ENCODE measurements at places on chromosomes 7 and 10.

GRCh38 chr10:96902117-96902516, 70.0 kb downstream of the LCOR start:
- DNase-seq: no peak

DNA sequence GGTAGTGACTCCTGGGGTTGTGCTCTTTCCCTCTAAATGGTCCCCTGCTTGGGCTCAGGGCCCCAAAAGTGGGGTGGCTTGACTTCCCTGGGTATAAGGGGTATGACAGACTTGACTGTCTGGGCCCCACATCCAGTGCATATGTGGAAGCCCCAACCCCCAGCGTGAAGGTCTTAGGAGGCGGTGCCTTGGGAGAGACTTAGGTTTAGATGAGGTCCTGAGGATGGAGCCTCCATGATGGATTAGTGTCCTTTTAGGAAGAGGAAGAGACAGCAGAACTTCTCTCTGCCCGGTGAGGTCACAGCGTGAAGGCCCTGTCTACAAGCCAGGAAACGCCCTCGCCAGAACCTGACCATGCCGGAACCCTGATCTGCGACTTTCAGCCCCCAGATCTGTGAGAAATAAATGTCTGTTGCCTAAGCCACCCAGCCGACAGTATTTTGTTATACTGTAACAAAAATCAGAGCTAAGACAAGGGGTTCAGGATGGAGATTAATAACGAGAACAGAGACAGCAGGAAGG, 23.8 kb downstream of the PODXL start:
- no peak for DNase-seq

GRCh38 chr10:109616359-109616980, 306.8 kb downstream of the XPNPEP1 start:
- no peak for DNase-seq

GRCh38 chr10:50851884-50852671, 33.3 kb downstream of the A1CF start:
- no peak for DNase-seq

DNA sequence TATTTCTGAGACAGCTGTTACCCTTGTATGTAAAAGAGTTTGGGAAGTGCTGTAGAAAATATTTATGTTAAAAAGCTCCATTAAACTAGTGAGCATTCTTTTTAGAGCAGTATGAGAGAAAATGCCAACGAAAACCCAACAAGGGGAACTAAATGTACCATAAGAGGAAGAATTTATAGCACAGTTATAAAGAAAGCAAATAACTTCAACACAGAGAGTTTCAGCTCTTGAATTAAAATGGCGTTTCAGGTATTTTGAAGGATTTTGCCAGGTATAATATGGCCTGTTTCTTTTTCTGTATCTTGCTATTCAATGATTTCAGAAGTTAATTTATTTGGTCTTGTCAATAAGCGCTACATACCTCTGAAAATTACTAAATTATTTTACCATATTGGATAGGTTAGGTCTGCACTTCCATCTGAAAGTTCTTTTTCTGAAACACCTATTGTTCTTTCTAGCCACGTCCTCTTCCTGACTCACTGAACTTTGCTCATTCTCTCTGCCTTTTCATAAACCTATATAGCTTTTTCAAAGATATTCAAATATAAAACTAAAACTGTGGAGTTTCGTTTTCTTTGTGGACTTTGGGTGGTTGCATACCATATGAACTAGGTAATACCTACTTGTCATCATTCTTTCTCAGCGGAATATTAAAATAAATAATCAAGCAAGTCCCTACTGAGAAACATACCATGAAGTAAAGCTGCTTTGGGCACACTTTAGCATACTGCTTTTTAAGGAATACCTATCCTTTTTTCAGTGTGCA, 136.1 kb downstream of the SEMA3A start:
- peak; percentile 80 for DNase-seq

GRCh38 chr10:865257-865656, 66.2 kb downstream of the LARP4B start:
- no peak for DNase-seq

GRCh38 chr10:132030898-132031463, 34.8 kb upstream of the JAKMIP3 start:
- DNase-seq: no peak

DNA sequence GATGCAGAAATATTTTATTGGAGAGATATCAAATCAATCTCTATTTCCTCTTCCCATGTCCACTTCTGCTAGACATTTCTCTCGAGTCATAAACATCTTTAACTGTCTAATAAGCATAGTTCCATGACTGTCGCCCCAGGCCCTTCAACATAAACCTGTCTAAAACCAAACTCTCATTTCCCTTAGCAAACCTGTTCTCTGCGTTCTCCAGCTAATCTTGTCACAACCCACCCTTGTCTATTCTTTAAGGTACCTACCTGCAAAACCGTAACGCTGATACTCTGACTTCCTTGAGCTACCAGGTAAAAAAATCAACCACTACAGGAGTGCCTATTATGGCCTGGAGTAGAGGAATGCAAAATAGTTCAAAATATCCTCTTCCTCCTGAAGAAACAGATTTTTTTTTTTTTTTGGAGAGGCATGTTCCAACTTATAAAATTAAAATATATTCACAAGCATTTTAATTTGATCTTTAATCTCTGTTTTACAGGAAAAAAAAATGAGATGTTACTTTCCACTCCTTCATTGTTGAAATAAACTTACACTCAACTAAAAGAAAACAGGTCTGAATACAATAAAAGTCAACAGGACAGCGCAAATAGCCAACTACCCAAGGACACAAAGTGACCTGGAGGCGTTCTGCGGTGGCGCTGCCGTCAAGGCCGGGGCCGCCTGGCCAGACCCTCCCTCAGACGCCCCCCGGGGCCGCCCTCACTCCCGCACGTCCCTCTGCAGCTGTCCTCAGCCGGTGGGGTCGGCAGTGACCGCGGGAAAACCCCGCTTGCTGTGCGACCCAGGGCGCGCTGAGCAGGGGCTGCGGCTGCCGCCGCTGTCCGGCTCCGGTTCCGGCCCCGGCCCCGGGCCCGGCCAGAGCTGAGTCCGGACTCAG, 765 bp downstream of the SLC25A40 start:
- DNase-seq: no peak

GRCh38 chr7:111439977-111440376, 122.3 kb downstream of the IMMP2L start:
- DNase-seq: peak; percentile 21

DNA sequence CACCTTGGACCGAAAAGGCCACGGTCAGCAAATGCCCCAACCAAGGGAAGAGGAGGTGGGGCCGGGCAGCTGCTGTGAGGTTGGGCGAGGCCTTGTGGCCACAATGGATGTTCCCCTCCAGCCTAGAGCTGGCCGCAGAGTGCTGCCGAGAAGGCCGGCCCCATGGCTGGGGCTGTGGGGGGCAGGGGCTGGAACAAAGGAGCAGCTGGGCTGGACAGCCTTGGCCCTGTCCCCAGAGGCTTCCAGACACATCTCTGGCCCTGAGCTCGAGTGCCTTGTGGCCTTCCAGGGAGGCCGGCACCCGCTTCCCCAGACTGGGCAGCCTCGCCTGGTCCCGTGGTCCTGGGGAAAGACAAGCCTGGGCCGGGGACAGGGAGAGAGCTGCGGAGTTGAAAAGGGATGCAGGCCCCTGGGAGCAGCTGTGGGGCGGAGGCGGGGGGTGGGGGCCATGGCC, 88.0 kb downstream of the PDGFA start:
- no peak for DNase-seq

- DNase-seq: no peak
Observed at GRCh38 chr10:29869593-29869992, 189.8 kb downstream of the JCAD start.

GRCh38 chr7:50739744-50740435, 42.8 kb downstream of the GRB10 start:
- DNase-seq: no peak

- DNase-seq: no peak
Observed at GRCh38 chr10:44389150-44389549, 4.3 kb upstream of the CXCL12 start.

DNA sequence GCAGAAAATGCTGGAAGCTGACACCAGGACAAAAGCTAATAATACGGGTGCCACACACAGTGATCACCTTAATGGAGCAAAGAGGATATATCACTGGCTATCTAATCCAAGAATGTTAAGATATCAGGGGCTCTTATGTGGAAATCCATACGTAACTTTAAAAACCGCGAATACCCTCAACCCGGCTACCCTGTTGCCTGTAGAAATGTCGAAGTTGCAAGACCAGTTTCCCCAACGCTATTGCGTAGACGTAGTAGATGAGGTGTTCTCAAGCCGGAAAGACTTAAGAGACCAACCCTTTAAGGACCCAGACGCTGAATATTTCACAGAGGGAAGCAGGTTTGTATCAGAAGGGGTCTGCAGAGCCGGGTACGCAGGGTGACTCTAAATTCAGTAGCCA, 7.9 kb upstream of the CYREN start:
- no peak for DNase-seq

GRCh38 chr7:44460325-44460724, 30.1 kb downstream of the NUDCD3 start:
- DNase-seq: no peak

GRCh38 chr10:113476191-113476590, 76.7 kb upstream of the HABP2 start:
- DNase-seq: no peak

- no peak for DNase-seq
Observed at GRCh38 chr10:6926971-6927370, 346.9 kb upstream of the PRKCQ start.

- DNase-seq: no peak
Observed at GRCh38 chr7:154186811-154187210, 134.6 kb downstream of the DPP6 start.

DNA sequence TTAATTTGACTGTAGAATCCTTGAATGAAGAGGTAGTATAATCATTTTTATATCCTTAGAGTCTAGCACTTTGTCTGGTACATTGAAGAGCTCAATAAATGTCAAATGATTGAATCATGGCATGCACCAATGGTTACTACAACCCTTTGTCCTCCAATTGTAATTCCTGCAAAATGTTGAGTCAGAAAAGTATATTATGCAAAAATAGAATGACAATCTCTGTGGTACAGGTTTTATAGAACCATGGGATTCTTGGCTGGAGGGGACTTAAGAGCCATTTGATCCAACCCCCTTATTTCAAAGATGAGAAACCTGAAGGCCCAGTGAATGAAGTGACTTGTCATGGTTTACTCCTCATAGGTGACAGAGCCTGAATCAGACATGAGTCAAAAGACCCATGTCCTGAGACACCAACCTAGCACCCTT, 30.9 kb upstream of the SMKR1 start:
- no peak for DNase-seq

DNA sequence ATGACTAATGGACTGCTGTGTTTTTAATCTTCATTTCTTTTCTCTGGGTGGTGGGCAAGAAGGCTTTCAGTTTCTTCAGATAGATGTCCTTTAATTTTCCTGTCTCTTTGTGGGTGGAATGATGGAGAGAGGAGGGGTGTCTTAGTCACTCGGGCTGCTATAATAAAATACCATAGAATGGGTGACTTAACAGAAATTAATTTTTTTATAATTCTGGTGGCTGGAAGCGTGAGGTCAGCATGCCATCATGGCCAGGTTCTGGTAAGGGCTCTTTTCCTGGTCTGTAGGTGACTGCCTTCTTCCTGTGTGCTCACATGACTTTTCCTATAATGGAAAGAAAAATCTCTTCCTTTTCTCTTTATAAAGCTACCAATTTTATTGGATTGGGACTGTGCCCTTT, 6.3 kb downstream of the RSBN1L start:
- no peak for DNase-seq

DNA sequence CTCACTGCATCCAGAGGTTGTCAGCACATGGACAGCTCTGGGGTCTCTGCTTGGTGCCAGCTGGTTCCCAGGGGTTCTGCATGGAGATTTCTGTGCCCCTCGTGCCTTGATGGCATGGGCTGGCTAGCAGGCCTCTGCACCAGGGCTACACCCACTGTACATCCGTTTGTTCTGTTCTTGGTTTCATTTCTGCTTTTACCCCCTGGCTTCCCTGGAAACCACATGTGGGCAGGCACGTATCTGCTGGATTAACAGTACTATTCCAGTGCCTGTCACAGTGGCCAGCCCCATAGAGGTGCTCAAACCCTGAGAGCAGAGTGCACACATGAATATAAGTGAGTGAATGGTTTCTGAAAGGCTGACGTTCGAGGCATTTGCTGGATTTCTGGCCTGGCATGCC, 207.2 kb upstream of the GPR26 start:
- DNase-seq: no peak

- DNase-seq: peak; percentile 93
Observed at GRCh38 chr7:139774376-139774775, 3.4 kb downstream of the HIPK2 start.

GRCh38 chr7:377080-378040, 87.4 kb downstream of the FOXL3 start:
- DNase-seq: no peak

- DNase-seq: no peak
Observed at GRCh38 chr10:43071865-43072650, 4.8 kb upstream of the RET start.

DNA sequence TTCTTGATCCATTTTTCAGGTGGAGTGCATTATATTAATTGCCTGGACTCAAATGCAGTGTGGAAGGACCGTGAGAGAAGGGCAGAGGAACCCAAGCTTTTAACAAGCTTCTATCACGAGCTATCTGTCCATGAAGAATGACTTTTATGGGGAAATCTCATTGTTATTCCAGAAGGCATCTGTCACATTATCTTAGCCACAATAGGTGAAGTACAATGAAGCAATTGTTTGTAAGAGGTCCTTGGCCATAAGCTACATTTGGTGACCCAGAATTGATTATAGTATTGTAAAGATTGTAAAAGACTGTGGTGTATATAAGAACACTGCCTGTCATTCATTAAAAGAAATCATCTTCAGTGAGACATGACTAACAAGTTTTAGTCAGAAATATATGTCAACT, 58.6 kb upstream of the RELN start:
- DNase-seq: no peak

- peak; percentile 78 for DNase-seq
Observed at GRCh38 chr7:134899729-134900128, 86.6 kb upstream of the AGBL3 start.

- DNase-seq: no peak
Observed at GRCh38 chr7:3168869-3169268, 125.2 kb upstream of the CARD11 start.

- DNase-seq: no peak
Observed at GRCh38 chr10:124058346-124059003, 34.9 kb downstream of the CHST15 start.
